ENCODE measurements at places on chromosomes 2 and 18.

GRCh38 chr2:159706385-159706980 lies 5.8 kb upstream of the MARCHF7 start:
- DNase-seq, result no peak

DNA sequence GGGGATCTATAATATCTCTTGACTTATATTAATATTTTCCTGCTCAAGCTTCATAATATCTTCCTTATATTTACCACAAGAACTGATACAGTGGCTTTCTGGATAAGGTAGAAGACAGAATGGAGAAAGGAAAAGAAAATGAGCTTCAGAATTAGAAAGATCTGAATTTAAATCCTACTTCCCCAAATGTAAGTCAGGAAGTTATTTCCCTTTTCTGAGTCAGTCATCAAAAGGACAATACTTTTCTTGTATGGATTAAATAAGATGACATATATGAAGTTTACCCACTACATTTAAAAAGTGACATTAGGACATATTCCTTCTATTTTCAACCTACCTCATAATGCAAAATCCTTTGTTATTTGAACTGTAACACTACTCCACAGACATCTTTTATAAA lies 19.0 kb downstream of the KRCC1 start:
- DNase-seq, result no peak

- DNase-seq, result no peak
Measured at GRCh38 chr2:3033315-3033714, 344.3 kb downstream of the EIPR1 start.

DNA sequence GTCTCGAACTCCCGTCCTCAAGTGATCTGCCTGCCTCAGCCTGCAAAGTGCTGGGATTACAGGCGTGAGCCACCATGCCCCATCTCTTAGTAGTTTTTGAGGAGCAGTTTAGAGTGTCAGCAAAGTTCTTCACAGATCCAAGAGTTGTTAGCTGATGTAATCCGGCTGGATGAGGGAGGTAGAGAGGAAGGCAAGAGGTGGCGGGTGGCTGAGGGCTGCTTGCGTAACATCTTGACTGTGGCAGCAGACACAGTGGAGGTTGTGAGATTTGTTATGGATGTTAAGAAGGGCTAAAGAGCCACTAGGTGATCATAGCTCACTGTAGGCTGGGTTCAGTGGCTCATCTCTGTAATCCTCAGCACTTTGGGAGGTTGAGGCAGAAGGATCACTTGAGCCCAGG lies 19.5 kb upstream of the FAM136A start:
- no peak for DNase-seq

DNA sequence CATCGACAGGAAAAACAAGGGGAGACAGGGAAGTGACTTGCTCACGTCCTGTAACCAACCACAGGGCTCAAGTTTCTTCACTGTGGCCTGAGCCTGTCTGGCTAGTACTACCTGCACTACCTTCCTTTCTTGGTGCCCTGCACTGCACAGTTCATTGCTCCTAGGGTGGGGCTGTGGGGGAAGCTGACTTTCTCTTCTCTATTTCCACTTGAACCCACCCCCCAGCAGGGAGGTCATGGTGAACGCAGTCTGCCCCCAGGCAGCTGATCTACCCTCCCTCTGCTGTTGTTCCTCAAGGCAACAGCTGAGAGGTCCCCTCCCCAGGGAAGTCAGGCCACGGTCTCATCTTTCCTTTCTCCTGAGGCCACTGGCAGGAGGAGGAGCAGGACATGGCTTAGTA lies 532.1 kb downstream of the SOX11 start:
- no peak for DNase-seq

DNA sequence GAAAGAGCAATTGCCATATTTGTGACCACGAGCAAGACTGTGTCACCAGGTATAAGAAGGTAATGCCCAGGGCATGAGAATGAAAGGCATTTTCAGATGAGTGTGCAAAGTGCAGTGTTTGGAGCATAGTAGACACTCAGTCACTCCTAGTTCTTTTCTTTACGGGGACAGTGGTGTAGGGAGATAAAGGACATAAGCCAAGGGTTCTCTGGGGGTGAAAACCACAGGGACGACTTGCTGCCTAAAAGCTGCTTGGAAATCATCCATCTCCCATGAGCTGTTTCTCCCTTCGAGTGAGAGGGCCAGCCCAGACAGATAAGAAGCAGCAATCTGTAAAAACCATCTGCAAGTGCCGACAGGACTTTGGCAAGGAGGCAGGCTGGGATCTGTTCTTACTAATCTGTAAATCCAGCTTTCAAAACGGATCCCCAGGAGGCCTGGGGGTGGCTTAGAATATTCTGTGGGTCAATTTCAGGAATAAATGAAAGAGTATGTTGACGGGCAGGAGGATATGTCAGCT lies 221.6 kb downstream of the LPIN1 start:
- DNase-seq, result no peak

GRCh38 chr2:216394881-216395280 lies 17.4 kb upstream of the SMARCAL1 start:
- no peak for DNase-seq

GRCh38 chr2:51387235-51387634 lies 355.3 kb upstream of the NRXN1 start:
- no peak for DNase-seq

GRCh38 chr2:195122653-195123052 lies 534.4 kb upstream of the SLC39A10 start:
- DNase-seq, result no peak

DNA sequence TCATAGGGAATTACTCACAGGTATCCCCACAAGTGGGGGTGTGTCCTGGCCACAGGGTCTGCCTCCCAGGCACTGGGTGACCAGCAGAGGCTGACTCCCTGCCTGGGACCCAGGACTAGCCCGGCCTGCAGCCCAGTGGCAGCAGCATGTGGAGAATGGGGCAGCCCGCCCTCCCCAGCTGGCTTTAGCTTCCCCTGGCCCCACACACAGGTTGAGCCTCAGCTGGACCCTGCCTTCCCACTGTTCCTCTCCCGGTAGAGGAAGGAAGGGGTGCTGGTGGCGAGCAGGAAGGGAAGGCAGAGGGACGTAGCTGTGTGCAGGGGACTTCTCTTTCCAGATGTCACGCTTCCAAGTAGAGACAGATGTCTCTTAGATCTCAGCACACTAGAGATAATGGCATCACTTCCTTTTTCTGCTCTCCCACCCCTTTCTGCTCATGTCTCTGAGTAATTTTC lies 51.4 kb downstream of the EMILIN2 start:
- DNase-seq, result peak; percentile 71

DNA sequence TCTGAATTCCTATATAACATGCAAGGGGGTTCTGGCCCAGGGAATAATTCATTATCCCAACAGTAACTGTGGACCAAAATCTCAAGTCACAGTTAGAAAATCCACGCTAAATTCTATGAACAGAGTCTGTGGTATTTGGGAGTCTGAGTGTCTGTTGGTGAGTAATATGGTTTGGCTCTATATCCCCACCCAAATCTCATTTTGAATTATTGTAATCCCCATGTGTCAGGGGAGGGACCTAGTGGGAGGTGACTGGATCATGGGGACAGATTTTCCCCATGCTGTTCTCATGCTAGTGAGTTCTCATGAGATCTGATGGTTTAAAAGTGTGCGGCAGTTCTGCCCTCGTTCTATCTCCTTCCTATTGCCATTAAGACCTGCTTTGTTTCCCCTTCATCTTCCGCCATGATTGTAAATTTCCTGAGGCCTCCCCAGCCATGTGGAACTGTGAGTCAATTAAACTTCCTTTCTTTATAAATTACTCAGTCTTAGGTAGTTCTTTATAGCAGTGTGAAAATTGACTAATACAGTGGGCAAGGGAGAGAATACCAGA lies 68.3 kb downstream of the NBAS start:
- no peak for DNase-seq

- DNase-seq, result no peak
Measured at GRCh38 chr2:173436088-173436487, 81.4 kb downstream of the CDCA7 start.

GRCh38 chr2:181395851-181396250 lies 61.3 kb upstream of the ITGA4 start:
- no peak for DNase-seq

DNA sequence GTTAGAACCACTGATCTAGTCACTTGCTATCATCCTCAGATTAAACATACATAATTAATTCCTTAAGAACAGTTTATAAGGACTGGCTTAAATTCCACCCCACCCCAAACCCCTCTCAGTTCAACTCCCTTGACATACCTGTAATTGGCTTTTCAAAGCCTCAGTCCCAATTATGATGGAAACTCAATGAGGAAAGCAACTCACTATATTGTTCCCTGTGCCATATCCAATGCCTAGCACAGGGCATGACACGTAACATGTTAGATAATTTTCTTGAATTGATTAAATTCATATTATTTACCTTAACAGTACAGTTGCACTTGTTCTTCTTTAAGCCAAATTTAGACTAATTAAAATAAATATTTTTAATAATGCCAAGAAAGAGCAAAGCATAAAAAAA lies 465.1 kb upstream of the CHAC2 start:
- DNase-seq, result no peak

DNA sequence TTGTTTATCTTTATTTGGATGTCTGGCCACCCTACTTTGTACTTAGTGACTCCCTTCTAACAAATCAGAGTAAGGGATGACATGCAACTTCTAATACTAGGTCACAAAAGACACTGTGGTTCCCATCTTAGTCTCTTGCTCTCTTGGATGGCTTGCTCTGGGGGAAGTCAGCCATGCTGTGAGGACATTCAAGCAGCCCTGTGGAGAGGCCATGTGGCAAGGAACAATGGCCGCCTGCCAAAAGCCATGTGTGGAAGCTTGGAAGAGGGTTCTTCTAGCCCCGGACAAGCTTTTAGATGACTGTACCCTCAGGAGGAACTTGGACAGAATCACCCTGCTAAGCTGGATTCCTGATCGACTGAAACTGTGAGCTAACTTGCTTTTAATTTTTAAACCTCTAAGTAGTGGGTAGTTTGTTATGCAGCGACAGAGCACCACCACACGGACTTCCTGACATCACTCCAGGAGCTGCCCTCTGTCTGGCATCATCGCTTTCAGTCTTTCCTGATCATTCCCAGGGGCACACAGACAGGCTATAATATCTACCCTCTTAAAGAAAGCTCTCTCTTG lies 116.8 kb upstream of the ODC1 start:
- no peak for DNase-seq

DNA sequence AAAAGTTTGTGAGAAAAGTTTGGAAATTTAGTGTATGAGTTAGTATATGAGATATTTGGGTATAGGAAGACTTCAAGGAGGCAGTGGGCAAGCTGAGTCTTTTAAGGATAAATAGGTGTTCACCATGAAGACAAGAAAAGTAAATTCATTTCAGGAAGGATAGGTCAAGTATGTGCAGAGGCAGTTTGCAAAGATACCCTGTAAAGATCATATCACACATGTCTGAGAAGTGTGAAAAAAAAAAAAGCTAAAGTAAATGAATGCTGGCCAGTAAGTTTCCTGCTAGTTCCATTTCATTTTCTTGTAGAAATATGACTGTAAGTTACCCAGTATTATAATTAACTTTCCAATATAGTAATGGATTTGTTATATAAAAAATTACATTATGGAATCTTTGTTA lies 131.0 kb downstream of the PHLPP1 start:
- DNase-seq, result no peak

DNA sequence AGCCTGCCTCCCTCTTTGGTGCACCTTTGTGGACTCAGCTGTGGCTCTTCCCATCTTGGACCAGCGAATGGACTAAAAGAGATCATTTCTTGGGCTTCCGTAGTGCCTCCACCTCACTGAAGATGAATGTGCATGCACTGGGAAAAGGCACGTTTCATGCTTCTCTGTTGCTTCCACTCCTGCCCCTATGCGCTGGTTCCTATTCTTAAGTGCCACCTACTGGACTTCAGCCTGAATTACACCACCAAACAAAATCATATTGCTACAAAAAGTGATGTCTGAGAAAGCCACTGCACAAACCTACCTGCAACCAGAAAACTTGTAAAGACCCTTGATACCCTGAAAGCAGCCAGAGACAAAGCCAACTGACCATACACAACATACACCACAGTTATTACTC lies 695.6 kb downstream of the TSN start:
- DNase-seq, result peak; percentile 66

GRCh38 chr2:226865273-226865672 lies 29.4 kb downstream of the RHBDD1 start:
- DNase-seq, result no peak

GRCh38 chr18:58542426-58543159 lies 86.3 kb downstream of the ALPK2 start:
- no peak for DNase-seq

DNA sequence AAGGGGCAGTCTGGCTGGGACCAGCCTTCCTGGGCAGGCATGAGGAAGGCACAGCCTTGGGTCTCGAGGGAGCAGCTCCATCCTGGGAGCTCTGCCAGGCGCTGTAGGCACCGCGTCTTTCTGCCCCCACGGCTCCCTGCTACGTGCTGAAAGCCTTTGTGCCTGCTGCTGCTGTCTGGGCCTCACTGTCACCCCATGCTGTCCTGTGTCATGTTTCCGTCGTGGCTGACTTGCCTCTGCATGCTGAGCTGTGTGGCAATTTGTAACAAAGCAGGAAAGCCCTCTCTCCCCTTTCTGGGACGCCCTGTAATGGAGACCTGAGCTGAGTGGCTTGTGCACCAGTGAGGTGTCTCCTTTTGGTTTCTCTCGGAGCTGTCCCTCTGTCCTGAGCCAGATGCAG lies 152.5 kb downstream of the TSN start:
- DNase-seq, result no peak

DNA sequence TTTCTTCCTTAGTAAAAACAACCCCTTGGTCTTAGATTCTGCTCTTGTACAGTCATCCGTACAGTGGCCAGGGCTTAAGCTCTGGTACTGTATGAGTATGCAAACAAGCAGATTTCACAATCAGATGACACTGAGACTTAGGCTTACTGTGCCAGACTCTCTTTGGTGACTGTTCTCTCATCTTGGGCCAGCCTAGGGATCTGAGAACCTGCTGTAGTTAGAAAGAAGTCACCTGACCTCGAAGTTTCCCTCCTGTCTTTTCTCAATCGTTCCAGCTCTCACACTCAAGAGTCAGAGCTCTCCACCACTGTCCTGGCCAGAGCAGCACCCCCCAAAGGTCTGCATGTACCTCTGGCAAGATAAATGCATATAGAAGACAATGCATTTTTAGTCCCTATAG lies 63.2 kb downstream of the ZEB2 start:
- peak; percentile 59 for DNase-seq

DNA sequence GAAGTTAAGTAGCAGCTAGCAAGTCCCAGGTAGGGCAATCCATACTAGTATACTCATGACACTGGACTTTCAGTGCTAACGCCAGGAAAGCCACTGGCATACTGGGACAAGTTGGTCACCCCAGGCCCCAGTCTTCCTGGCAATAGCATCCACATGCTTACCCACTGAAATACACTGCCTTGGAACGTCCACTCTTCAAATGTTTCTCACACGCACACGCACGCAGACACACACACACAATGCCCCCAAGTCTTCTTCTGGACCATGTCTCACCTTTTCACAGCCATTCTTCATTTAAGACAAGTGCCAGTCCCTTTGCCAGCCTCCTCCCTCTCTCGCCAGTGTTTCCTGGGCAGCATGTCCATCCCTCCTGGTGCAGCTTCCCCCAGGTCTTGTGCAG lies 8.7 kb upstream of the TEX261 start:
- no peak for DNase-seq

Measured in PC-3 (cell line).